T-helper 17 cell (primary cell): ENCODE measurements at places on chromosomes 1 and 21. TPM values are rescaled to one million over a fixed set of nuclear protein-coding genes. Genes with fewer than 3 reads are reported as not detected.

Gene MPL
- 0.94 TPM for total RNA-seq

Gene CHD1L
- total RNA-seq: 29.0 TPM

Gene PHLDA3
- 2.7 TPM for total RNA-seq

Gene OR10K2
- total RNA-seq: not detected

Gene TNFRSF4
- total RNA-seq: 94.7 TPM
